ENCODE measurements at places on chromosomes 7 and 10. TPM values are rescaled to one million over a fixed set of nuclear protein-coding genes. Genes with fewer than 3 reads are reported as not detected.
A peak's percentile ranks its signal among the peaks of the same experiment; 100 is the strongest.

GRCh38 chr10:74589851-74590250 lies 236.5 kb upstream of the KAT6B start:
- DNase-seq: no peak

- DNase-seq: no peak
Measured at GRCh38 chr10:124612611-124613498, 131.3 kb downstream of the FAM53B start.

DNA sequence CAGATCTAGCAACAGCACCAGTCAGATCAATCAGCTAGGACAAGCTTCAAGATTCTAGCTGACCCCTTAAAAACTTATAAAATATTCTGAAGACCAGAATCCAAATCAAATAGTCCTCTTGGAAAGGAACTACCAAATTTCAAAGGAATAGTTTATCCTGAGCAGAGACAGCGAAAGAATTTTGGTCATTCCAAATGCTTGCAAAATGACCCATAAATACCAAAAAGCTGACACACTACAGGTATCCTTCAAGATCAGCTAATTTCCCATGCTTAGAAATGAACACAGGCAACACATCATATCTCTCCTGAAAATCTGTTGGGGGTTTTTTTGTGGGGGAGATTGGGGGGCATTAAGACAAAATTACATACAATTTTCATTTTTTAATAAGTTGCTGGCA lies 78.8 kb downstream of the PDSS1 start:
- no peak for DNase-seq

DNA sequence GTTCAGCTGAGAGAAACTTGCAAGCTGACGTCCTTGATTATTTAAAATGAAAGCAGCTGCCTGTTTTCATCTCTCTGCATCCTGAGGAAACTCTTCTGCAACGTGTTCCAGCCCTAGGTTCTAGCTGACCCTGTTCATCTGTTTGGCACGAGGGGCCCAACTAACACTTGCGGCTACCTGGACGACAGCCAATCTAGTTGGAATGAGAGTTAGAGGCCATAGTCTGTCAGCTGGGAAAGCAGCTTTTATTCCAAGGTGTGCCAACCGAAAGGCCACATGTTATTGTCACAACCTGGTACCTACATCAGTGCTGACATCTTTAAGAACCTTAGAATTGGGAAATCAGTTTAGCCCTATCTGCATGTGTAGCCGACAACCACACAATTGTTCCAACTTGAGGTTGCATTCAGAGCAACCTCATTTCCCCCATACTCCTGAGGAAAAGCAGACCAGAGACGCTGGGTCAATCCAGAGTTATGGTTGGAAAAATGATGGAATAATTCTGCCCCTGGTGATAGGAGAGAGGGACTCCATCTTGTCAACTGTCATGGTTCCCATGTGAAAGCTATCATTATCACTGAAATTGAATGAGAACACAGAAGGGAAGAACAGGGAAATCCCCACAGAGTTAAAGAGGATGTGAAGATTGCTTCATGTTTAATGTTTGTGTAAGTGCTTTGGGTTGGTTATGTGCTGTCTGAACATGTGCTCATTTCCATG lies 121.6 kb downstream of the EGFR start:
- peak; percentile 89 for DNase-seq

GRCh38 chr10:98224509-98224908 lies 43.5 kb downstream of the LOXL4 start:
- no peak for DNase-seq

DNA sequence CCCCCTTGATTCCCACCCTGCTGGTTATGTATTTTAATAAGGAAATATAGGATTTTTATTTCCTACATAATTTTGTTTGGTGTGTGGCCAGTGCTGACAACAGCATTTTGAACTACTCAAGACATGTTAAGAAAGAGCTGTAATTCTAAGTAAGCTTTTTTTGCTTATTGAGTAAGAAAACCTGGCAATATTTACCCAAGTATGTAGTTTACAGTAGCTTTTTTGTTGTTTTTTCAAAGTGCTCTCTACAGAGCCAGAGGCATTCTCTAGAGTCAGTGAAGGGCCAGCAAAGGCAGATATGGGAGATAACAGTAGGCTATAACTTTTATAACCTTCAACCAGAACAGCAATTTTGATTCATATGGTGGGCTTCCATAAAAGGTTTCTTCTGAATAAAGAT lies 63.2 kb upstream of the TMEM168 start:
- no peak for DNase-seq

GRCh38 chr10:34622945-34623344 lies 192.2 kb downstream of the PARD3 start:
- peak; percentile 64 for DNase-seq

DNA sequence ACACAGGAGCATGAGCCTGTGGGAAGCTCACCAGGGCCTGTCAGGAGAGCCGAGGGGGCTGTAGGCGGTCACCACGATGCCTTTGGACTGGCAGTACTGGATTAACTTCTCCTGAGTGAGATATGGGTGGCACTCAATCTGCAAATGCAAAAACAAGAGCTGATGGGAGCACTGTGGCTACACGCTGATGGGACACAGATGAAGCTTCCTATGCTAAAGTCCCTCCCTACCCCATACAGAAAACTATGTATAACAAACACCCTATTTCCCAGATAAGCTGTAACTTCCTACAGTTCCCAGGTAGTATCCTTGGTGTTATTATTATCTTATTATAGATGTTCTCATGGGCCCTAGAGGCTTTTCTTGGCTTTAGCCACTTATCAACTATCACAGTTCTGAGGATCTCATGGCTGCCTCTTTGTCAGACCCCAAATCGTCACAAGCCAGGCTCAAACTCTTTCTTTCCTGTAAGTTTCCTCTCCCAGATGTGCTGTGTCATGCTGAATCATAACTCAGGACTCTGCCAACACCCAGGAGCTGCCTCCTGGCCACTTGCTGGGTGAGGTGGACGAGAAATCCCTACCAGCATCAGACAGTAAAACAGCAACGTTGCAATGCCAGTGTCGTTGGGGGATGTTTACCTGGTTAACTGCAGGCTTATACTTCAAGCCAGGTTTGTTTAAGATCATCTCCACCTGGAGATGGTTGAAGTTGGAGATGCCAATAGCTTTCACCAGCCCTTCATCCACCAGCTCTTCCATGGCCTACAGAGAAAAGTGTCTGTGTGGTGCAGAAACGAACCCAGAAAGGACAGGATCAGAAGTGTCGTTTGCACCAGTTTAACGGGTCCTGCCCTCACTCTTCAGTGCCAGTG lies 10.3 kb downstream of the AKR1B1 start:
- DNase-seq: no peak

DNA sequence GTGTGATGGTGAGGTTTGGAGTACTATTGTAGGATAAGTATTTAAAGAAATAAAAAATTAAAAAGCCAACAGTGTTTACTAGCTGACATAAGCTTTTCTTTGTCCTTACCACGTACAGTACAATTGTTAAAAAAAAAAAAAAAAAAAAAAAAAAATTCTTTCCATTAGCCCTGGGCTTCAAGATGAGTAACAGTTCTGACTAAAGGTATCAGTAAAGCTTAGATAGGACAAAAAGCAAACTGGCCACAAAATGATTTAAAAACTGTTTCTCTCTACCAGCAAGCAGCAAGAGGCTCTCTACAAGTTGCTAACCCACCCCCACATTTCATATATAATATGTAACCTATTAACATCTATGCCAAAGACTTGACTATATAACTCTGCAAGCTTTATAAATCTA lies 17.5 kb downstream of the HYCC1 start:
- DNase-seq: no peak

GRCh38 chr10:77877441-77878344 lies 48.9 kb downstream of the DLG5 start:
- DNase-seq: no peak

DNA sequence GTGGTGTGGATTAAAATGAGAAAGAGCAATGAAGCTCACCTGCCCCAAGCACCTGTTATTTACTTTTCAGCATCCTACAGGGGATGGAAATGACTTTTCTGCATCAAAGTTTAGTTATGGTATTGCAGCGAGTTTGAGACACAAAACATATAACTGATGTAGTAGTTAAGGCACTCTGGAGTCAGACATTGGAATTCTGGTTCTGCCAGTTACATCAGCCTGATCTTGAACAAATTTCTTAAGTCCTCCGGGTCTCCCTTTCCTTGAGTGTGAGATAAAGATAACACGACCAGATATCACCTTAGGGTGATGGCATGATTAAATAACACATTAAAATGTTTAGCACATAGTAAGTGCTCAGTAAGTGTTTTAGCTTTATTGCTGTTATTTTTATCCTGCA lies 97.4 kb downstream of the ATXN7L1 start:
- no peak for DNase-seq

GRCh38 chr10:75544993-75545706 lies 113.7 kb downstream of the LRMDA start:
- DNase-seq: no peak

GRCh38 chr10:48820699-48821098 lies 118.9 kb downstream of the LRRC18 start:
- DNase-seq: no peak

DNA sequence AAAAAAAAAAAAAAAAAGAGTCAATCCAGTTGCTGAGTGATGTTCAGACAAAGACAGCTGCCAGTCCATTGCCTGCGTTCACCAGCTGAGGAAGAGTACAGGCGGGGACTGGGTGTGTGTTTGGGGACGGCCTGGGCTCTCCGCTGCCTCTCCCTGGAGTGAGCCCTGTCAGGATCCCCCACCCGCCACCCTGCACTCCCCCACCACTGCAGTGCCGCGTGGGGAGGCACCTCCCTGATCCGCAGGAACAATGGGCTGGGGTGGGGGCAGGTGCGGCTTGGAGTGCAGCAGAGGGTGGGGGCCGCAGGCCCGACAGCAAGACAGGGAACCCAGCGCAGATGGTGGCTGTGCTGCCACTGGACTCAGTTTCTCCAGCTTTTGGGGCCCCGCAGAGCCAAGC lies 1.4 kb downstream of the HSPA12A start:
- DNase-seq: no peak

DNA sequence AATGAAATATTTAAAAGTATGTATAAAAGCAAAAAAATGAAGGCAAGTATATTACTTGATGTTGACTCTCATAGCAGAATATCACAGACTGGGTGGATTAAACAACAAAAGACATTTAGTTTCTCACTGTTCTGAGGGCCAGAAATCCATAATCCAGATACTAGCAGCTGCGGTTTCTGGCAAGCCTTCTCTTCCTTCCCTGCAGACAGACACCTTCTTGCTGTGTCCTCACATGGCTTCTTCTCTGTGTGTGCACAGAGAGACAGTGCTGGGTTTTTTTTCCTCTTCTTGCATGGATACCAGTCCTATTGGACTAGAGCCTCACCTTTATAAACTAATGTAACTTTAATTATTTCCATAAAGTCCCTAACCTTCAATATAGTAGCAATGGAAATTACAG lies 127.9 kb upstream of the AKR1E2 start:
- no peak for DNase-seq

GRCh38 chr10:119680050-119680449 lies 28.9 kb downstream of the BAG3 start:
- no peak for DNase-seq

GRCh38 chr10:52387744-52388143 lies 73.7 kb downstream of the DKK1 start:
- no peak for DNase-seq

DNA sequence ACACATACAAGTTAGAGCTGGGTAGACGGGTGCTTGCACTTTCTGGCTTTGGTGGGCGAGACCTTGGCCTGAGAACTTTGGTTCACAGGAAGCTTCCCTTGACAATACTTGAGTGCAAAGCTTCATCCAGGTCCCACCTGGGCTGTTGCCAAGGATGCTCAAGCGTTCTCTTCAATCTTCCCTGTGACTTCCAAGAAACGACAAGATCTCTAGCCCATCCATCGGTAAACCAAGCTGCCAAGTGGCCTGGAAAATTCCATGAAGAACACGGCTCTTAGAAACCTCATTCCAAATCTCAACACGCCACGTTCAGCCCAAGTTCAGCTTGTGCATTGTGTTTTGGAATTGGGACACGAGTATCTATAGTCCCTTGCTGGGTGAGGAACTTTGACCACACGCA lies 84.7 kb downstream of the CHST15 start:
- DNase-seq: no peak

- DNase-seq: peak; percentile 17
Measured at GRCh38 chr7:41033500-41033899, 669.4 kb downstream of the INHBA start.

Gene NDUFB8
- 315 TPM for total RNA-seq

Gene FRMPD2
- not detected for total RNA-seq

Gene RAB19
- not detected for total RNA-seq

Gene MYL10
- total RNA-seq: not detected

Gene LRRD1
- 0.19 TPM for total RNA-seq

Data from esophagus muscularis mucosa (tissue), 4 donors.